AG09309 (cell line): ENCODE measurements at places on chromosomes 2 and 18.
A peak's percentile ranks its signal among the peaks of the same experiment; 100 is the strongest.

GRCh38 chr2:232571026-232571474 lies 20.6 kb downstream of the EIF4E2 start:
- no peak for DNase-seq

- no peak for DNase-seq
These were observed 425.5 kb upstream of the PKDCC start for GRCh38 chr2:41622301-41622700.

DNA sequence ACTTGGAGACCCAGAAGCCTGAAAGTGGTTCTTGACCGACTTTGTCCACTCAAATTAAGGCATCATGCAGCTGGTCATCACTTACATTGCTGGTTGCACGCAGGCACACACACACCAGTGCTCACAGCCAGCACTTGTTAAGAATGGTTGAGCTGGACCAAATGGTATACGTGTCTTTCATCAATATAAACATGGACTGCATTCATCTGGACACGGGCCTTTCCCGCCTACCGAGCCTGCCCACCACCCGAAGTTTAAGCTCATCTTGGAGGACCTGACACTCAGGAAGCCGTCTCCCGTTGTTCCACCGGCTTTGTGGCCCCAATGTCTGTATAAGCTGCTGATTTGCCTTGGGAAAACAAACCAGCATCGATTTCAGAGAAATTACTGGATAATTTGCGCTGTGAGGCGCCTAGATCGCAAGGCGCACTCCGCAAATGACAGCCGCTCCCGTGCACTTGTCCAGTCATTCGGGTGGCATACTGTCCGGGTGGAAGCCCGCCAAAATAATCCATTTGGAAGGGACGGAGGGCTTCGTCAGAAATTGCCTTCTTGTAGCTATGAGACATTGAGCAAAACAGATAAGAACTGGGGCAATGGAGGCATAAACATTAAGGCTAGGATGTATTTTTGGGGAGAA lies 40.1 kb upstream of the AKAIN1 start:
- no peak for DNase-seq

DNA sequence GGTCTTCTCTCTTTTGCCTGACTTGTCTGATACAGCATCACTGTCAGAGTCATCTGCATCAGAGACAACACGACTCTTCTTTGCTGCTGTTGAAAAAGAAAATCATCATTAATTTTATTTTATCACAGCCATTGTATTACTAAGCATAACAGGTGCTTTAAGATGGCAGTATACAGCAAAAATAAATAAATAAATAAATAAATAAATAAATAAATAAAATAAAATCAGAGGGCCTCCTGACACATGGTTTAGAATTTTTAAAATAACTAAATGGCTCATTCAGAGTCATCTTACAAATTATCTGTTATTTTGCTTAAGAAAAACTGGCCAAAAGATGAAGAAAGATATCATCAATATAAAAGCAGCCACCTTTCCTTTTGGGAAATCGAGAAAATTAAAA lies 22.8 kb downstream of the IWS1 start:
- no peak for DNase-seq

- no peak for DNase-seq
These were observed 154.7 kb upstream of the GALNT13 start for GRCh38 chr2:153717060-153717459.

- DNase-seq = no peak
These were observed 10.0 kb downstream of the FLACC1 start for GRCh38 chr2:201347138-201347537.

DNA sequence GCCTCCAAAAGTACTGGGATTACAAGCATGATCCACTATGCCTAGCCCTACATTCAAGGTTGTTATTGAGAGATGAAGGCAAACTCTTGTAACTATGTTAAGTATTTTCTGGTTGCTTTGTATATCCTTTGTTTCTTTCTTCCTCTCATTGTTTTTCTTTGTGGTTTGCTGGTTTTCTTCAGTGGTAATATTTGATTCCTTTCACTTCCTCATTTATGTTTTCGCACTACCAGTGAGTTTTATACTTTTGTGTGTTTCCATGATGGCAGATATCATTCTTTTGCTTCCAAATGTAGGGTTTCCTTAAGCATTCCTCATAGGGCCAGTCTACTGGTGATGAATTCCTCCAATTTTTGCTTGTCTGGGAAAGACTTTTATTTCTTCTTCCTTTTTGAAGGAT lies 90.2 kb downstream of the NCK2 start:
- no peak for DNase-seq

DNA sequence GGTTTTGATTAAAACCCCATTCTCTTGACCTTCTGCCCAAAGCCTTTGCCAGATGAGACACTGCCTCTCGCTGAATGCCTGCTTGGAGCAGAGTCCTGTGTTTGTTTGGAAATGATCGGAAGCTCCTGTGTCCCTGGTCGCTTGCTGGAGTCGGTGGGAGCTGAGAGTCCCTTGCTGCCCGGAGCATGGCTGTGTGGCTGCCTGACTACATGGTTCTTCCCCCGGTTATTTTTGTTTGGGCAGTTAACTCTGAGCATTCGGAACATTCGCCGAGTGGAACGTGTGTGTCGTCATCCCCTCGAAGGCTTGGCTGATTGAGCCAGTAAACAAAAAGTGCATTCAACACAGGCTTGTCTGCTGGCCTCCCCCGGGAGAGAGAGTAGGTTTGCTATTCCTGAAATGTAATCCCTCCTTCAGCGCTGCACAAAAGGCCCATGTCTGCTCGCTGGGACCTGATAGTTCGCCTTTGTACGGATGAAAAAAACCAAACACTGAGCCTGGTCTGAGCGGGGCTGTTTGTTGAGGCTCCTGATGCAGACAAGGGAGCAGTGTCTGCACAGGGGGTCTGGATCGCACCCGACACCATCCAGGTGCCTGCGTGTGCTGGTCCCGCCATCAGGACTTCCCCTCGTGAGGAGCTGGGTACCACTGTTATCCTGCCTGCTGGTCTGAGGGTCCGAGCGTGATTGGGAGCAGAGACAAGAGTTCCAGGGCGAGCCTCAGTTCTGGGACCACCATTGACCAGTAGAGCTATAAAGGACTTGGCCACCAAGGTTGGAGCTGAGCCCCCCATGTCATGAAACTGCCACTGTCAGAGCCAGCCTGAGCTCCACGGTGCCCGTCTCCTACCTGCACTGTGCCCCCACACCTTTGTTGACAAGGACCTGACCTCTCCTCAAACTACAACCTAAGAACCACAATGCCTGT lies 83.8 kb downstream of the AGAP1 start:
- no peak for DNase-seq

DNA sequence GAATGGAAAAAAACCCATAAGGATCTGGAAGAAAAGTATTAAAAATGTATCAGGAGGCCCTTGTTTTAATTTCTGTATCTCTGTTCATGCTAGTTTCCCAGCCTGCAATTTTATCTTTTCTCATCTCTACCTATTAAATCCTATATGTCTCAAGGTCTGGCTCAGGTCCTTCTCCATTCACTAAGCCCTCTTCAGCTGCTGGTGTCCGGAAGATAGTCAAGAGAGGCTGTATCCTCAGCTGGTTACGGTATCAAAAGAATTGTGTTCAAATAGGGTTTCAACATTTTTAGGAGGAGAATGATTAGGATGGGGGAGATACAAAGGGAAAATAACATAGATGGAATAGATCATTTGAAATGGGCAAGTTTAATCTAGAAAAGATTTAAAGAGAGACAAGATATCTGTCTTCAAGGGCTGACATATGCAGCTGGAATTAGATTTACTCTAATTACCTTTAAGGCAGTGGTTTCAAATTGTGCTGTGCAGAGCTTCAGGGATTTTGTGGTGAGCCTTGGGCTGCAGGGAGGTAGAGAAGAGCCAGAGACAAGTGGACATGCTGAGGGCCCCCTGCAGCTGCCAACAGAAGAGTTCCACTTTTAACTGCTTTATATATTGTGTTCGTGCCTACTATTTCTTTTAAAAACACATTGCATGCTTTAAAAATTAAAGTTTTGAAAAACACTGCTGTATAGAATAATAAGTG lies 24.1 kb downstream of the GREB1L start:
- no peak for DNase-seq

- DNase-seq = no peak
These were observed 28.7 kb upstream of the LRRC30 start for GRCh38 chr18:7202169-7202568.

- DNase-seq = no peak
These were observed 41.8 kb downstream of the PTCD3 start for GRCh38 chr2:86147793-86148192.

- DNase-seq = no peak
These were observed 7.6 kb downstream of the STAMBP start for GRCh38 chr2:73836141-73836943.

DNA sequence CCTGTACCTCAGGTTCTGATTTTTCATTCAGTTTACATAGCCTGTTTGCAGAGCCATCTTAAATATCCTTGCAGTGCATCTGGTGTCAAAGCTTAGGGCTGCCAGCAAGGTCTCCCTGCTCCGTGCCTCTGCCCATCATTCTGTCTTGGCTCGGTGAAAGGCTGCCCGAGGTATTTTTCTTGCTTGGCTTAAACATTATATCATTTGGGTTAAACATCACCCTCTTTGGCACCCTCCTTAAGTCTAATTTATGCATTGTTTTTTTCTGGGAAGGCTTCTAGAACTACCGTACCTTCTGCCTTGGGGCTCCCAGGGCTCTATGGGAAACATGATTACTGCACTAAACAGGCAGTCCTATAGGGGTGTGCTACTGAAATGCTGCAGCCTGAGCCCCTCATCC lies 158.6 kb upstream of the CELF4 start:
- DNase-seq = no peak

- DNase-seq = peak; percentile 99
These were observed 260.2 kb upstream of the TRIB2 start for GRCh38 chr2:12456293-12457106.

DNA sequence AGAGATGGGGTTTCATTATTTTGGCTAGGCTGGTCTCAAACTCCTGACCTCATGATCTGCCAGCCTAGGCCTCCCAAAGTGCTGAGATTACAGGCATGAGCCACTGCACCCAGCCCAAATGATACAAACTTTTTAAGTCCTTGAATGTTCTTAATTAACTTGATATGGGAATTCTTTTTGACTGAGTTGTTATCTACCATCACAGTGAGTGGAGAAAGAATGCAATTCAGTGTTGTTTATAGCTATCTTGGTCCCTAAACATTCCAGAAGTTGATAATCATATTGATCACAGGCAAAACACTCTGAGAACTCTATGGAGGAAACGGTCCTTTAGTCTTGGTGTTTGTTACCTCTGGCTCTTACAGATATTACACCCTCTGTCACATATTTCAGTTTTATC lies 1072.5 kb downstream of the SUCLG1 start:
- no peak for DNase-seq

GRCh38 chr2:88637464-88637863 lies 10.2 kb upstream of the EIF2AK3 start:
- no peak for DNase-seq

GRCh38 chr2:102155703-102156515 lies 13.4 kb downstream of the IL1R1 start:
- DNase-seq = no peak
